Bladder microvascular endothelial cell (primary cell): ENCODE measurements at places on chromosomes 16 and 17. TPM values are rescaled to one million over a fixed set of nuclear protein-coding genes. Genes with fewer than 3 reads are reported as not detected.

The TNRC6A gene
- 13.4 and 44.4 TPM in 2 replicates for total RNA-seq

The CES5A gene
- total RNA-seq, result not detected in 2 replicates

The MGRN1 gene
- 13.4 and 40.2 TPM in 2 replicates for total RNA-seq

The BAIAP3 gene
- 1.0 and 3.7 TPM in 2 replicates for total RNA-seq

The FOXF1 gene
- 0.19 and 0.32 TPM in 2 replicates for total RNA-seq

The KRT24 gene
- total RNA-seq, result not detected in 2 replicates

The CANT1 gene
- 47.1 and 76.3 TPM in 2 replicates for total RNA-seq

The MYH1 gene
- total RNA-seq, result not detected in 2 replicates

The CCL3 gene
- total RNA-seq, result not detected in 2 replicates

The HES7 gene
- total RNA-seq, result not detected in 2 replicates

The CCL7 gene
- total RNA-seq, result 0.38 TPM in 1 of 2 replicates, not detected in the other

The CCDC144A gene
- 0.16 and 6.1 TPM in 2 replicates for total RNA-seq

The SDR42E1 gene
- 4.4 and 9.2 TPM in 2 replicates for total RNA-seq

The SEZ6 gene
- not detected in 2 replicates for total RNA-seq

The GCGR gene
- total RNA-seq, result not detected in 2 replicates

The AATK gene
- 1.8 and 7.8 TPM in 2 replicates for total RNA-seq

The TBC1D3B gene
- total RNA-seq, result 0.97 and 2.6 TPM in 2 replicates

The PHOSPHO1 gene
- not detected in 2 replicates for total RNA-seq

The CTCF gene
- total RNA-seq, result 20.1 and 28.3 TPM in 2 replicates

The OTOA gene
- total RNA-seq, result under 0.01 and 0.06 TPM in 2 replicates

The WDR59 gene
- 8.6 and 19.3 TPM in 2 replicates for total RNA-seq

The ZDHHC1 gene
- 2.8 and 5.6 TPM in 2 replicates for total RNA-seq

The CD300A gene
- not detected in 2 replicates for total RNA-seq
